ENCODE measurements at places on chromosomes 11 and 22.

- DNase-seq: peak; percentile 88
Measured at GRCh38 chr11:33829430-33830141, 55.3 kb upstream of the FBXO3 start.

- DNase-seq: no peak
Measured at GRCh38 chr22:45210991-45211390, 29.7 kb downstream of the KIAA0930 start.

- DNase-seq: no peak
Measured at GRCh38 chr11:34178209-34178821, 72.9 kb downstream of the NAT10 start.

GRCh38 chr11:74989260-74989638 is 516 bp downstream of the NEU3 start:
- no peak for DNase-seq

DNA sequence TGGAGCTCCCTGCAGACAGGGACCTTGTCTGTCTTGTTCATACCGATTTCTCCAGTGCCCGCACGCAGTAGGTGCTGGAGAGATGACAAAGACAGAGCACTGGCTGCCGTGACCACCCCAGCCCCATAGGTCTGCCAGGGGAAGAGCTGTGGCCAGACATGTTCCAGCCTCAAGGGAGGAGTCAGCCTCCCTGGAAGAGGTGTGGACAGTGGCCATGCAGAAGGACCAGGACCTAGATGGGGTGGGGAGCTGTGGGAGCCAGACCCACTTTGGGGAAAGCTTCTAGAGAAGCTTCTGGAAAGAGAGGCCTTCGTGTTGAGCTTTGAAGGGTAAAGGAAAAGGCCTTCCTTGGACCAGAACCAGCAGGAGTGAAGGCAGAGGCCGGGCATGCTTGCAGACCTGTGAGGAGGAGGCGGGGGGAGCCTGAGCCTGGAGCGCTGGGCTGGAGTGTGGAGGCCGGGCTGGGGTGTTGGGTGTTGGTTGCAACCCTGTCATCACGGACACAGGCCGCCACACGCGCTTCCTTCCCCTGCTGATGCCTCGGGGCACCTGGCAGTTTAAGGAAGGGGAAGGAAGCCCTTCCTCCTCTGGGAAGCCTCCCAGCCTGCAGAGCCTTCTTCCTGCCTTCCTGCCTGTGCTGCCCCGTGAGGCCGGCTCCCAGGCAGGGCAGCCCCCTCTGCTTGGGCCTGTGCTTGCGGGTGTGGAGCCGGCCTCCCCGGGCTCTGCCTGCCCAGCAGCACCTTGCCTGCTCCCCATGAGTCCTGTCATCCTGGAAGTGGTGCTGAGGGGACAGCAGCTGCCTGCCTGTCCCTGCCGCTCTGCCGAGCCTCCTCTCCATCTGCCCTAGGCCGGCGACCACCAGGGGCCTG is 12.3 kb downstream of the RELT start:
- no peak for DNase-seq

- no peak for DNase-seq
Measured at GRCh38 chr22:22756109-22756508, 111.7 kb downstream of the GGTLC2 start.

- no peak for DNase-seq
Measured at GRCh38 chr11:11980200-11980599, 28.2 kb downstream of the DKK3 start.

GRCh38 chr11:88104408-88104807 is 70.8 kb downstream of the RAB38 start:
- no peak for DNase-seq

GRCh38 chr22:43948836-43949406 is 6.3 kb upstream of the SAMM50 start:
- DNase-seq: no peak

- DNase-seq: no peak
Measured at GRCh38 chr11:70079691-70080090, 1.6 kb downstream of the ANO1 start.

- peak; percentile 89 for DNase-seq
Measured at GRCh38 chr22:42169055-42169469, 38.5 kb upstream of the CYP2D6 start.

- DNase-seq: no peak
Measured at GRCh38 chr11:127193950-127194349, 193.4 kb upstream of the KIRREL3 start.

Measured in GM13977 (cell line).